ENCODE measurements at places on chromosomes 7 and 10. TPM values are rescaled to one million over a fixed set of nuclear protein-coding genes. Genes with fewer than 3 reads are reported as not detected.

Gene SFTPD
- not detected for total RNA-seq

Gene GSTO2
- total RNA-seq = 1.7 TPM

Gene CALU
- 30.2 TPM for total RNA-seq

Gene TMEM213
- total RNA-seq = not detected

Gene MLXIPL
- total RNA-seq = not detected

Gene CALN1
- total RNA-seq = 0.52 TPM

Gene ADCYAP1R1
- not detected for total RNA-seq

Gene ZNF117
- total RNA-seq = 2.4 TPM
